ENCODE measurements at places on chromosomes 5 and 9.

- DNase-seq: no peak
These were observed 1.9 kb downstream of the NR5A1 start for GRCh38 chr9:124505006-124505900.

- no peak for DNase-seq
These were observed 16.0 kb downstream of the SLC22A5 start for GRCh38 chr5:132385326-132386105.

DNA sequence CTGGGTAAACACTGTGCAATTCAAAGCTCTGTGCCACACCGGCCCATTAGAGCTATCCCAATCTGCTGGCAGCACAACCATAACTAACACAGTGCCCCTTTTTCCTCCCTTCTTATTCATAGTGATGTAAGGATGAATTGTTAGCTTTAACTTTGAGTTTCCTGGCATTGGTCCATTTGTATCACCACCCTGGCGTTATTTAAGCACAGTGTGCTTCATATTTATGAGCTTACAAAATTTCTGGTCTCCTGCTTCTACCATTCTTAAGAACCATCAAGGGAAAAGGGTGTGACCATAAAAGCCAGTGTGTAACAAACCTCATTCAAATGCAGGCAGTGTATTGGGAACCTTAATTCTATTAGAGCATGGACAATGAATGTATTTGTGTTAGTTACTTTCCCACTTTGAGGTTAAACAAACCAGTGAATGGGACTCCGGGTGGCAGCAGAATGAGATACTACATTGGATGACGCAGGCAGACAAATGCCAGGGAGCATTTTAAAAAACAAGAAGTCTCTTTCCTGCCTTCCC is 222.6 kb downstream of the TMEM161B start:
- no peak for DNase-seq

GRCh38 chr9:81559709-81560108 is 129.6 kb downstream of the TLE1 start:
- no peak for DNase-seq

GRCh38 chr5:95424526-95424925 is 33.4 kb downstream of the FAM81B start:
- DNase-seq: no peak

- no peak for DNase-seq
These were observed 17.4 kb upstream of the RORB start for GRCh38 chr9:74479711-74480110.

DNA sequence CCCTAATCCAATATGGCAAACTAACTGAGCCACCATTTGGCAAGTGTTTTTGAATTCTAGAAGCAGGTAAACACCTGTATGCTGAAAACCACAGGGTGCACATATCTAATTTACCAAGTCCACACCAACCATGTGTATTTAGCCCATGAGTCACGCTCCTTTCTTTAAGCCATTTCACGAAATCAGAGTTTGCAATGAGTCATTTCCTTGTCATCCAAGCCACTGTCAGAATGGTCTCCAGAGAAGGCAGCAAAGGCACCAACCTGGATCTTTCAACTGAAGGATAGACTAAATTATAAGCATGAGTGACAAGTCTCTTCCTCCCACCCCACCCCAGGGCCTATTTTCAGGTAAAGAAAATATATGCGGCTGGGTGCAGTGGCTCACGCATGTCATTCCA is 110.0 kb downstream of the PAX5 start:
- no peak for DNase-seq

GRCh38 chr5:27290172-27290571 is 251.8 kb upstream of the CDH9 start:
- DNase-seq: no peak

DNA sequence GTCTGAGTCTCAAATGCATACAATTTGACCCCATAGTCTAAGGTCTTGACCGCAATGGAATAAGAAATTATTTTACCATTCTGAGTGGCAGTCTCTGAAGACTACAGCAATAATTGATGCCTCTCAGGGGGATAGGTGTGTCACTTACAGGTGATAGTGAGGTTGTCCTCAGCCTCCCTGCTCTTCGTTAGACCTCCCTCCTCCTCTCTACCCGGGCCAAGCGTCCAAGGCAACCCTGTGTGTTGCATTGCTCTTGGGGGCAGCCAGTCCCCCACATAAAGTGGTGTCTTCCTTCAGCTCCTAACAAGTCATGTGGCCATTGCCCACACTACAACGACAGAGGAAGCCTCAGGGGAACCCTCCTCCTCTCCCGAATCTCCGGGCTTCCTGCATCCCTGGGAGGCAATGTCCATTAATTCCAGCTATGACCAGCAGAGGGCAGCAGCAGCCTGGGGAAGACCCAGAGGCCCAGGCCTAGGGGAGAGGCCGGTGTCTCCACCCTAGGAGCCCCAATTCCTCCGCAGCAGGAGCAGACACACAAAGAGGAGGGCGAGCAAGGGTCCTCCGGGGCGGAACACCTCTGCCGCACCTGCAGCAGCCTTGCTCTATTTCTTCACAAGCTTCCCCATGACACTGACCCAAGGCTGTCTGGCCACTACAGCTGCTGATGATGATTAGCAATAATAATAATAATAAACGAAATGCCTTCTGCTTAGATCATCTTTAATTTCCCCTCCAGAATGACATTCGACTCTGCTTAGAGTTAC is 134.8 kb downstream of the KCNIP1 start:
- DNase-seq: peak; percentile 26

DNA sequence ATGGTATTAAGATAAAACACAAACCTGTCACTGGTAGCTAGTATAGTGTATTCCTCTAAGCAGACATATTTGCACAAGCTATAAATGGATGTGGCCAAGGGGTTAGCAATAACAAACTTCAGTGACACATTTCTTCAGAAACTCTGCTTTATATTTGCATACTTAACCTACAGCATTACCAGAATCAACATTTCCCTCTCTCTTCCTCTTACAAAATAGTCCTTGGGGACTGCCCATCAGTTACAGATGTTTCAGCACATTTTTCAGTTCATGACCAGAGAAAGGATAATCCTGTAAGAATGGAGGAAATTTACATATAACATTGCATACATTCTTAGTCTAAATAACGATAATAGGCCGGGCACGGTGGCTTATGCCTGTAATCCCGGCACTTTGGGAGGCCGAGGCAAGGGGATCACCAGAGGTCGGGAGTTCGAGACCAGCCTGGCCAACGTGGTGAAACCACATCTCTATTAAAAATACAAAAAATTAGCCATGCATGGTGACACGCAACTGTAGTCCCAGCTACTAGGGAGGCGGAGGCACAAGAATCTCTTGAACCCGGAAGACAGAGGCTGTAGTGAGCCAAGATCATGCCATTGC is 25.3 kb upstream of the SLC1A1 start:
- no peak for DNase-seq

- DNase-seq: peak; percentile 30
These were observed 8.9 kb downstream of the SRP19 start for GRCh38 chr5:112869948-112870347.

DNA sequence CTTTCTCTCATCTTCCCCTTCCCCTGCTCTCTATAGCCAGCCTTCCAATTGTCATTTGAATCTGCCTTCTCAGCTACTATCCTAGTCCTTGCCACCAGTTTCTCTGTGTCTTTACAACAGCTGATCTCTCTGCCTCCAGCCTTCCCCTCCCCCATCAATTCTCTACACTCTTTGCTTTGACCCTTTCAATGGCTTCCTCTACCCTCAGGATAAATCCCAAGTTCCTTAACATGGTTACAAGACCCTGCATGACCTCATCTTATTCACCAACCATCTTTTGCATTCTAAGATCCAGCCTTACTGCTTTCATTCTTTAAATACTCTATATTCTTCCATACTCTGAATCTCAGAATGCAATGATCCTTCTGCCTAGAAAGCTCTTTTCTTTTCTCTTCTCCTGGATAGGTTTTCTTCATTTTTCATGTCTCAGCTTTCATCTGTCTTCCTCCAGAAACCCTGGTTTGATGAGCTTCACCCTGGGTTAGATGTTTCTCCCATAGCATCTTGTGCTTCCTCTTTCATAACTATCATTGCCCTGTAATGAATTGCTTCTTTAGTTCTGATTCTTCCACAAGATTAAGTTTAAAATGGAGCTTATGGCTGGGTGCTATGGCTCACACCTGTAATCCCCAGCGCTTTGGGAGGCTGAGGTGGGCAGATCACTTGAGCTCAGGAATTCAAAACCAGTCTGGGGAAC is 58.6 kb upstream of the ZSWIM6 start:
- no peak for DNase-seq

DNA sequence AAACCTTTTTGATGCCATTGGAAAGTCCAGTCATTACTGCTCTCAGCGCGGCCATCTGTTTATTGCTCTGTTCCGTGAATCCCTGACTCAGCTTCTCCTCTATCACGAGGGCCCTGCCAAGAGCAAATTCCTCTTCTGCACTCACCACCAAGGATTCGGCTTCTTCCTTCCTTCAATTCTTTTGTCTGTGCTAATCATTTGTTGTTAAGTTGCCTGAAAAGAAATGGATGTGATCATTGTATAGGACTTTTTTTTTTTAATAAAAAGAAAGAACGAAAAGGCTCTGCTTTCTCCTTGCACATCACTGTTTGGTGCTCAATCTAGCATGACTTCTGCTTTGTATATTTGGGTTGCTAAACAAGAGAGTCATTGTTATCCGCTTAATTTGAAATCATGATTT is 128.7 kb upstream of the PIK3R1 start:
- DNase-seq: no peak

- DNase-seq: no peak
These were observed 23.0 kb upstream of the MEIKIN start for GRCh38 chr5:131968396-131968954.

- no peak for DNase-seq
These were observed 84.8 kb downstream of the SLC1A3 start for GRCh38 chr5:36691226-36691625.

DNA sequence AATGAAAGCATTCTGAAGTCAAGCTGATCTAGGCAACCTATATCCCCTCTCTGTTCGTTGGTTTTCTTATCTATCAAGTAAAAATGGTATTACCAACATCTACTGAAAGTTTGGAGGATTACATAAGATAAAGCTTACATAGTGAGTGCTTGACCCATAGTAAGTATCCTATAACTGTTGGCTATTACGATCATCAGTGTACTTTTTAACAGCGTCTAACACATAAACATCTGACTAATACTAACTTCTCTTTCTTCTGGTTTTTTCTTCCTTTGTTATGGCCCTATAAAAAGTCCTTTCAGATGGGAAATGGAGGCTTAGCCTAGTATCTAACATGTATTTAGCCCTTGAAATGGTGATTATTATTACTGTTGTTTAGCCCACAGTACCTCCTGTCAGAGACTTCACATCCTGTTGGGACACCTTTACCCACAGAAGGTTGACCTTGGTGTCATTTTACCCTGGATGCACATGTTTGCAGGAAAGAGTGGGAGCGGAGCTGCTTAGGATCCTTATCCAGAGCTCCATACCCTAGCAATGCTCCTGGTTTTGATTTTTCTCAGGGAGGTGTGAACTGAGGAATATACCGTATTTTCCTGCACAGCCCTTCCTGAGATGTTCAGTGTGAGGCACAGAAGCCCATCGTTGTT is 6.0 kb downstream of the INSYN2B start:
- no peak for DNase-seq

DNA sequence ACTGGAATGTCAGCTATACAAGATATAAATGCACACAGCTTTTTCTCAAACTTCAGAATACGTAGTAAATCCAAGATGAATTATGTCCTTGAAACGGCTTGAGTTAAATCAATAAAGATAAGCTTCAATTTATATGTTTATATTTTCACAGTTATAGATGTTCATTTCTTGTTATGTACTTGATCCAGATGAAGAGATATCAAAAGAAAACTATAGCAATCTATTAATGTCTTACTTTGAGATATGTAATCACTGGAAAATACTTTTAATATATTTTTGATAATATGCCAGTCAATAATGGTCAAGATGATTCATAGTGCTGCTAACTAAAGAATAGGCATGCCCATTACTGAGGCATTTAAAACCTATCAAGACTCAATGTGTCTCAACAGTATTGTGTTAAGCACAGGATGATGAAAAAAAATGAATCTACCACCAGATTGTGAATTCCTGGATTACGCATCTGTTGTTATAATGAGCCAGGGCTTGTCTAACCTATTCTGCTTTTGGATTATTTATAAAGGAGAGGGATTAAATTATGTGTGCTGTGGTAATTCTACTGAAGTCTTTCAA is 372.6 kb upstream of the PRR16 start:
- no peak for DNase-seq
